ENCODE measurements at places on chromosomes 4 and X. TPM values are rescaled to one million over a fixed set of nuclear protein-coding genes. Genes with fewer than 3 reads are reported as not detected.
A peak's percentile ranks its signal among the peaks of the same experiment; 100 is the strongest.

The TMPRSS11B gene
- total RNA-seq, result not detected

The GAGE12F gene
- total RNA-seq, result not detected

The CCSER1 gene
- total RNA-seq, result 4.4 TPM

The MAGEB2 gene
- not detected for total RNA-seq

The CXCL5 gene
- 3.8 TPM for total RNA-seq

The ARR3 gene
- not detected for total RNA-seq

The ZNF157 gene
- not detected for total RNA-seq

The NDUFA1 gene
- total RNA-seq, result 74.9 TPM

DNA sequence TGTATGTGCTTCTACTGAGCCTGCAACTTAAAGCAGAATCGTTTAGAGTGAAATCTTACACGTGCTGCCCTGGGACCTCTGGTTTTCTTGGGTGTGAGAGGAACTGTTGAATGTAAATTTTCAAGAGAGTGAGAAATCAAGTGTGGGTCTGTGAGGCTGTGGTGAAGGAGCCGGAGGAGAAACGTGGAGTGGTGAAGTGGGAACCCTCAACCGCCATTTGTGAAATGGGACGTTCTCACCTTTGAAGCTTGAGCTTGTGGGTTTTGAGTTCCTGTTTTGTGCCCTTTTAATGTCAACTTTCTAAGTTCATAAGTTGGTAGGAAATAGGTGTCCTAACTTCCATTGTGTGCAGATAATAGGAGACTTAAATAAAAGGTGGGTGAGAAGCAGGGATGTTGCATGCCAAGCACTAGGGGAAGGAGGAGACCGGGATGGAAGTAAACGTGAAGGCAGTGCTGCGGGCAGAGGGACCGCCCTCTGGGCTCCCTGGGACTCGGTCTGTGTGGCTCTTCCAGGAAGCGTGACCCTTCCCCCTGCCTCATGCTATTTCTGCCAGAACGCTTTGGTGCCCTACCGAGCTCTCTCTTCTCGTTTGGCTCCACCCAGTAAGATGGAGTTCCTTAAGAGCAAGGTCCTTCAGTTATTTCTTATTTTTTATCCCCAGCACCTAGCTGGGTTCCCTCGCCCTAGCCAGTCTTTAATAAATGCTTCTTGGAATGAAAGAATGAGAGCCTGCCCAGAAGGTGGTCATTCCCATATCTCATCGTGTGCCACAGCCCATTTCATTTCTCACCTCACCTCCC lies 56.0 kb downstream of the TMEM131L start:
- no peak for DNase-seq

GRCh38 chr4:136841526-136841925 lies 690.8 kb downstream of the PCDH18 start:
- no peak for DNase-seq

DNA sequence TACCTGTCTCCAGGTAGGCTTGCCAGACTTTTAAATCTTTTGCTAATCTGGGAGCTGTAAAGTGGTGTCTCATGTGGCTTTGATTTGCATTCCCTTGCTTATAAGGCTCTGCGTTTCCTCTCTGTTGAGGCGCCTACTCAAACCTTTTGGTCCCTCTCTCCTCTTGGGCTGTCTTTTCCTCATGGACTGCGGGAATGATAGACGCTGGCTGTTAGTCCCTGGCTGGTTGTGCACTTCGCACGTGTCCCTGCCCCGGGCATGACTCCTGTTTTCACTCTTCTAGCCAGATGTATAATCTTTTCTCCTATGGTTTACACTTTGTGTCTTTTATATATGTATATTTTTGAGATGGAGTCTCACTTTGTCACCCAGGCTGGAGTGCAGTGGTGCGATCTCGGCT lies 39.7 kb downstream of the RGS12 start:
- no peak for DNase-seq

DNA sequence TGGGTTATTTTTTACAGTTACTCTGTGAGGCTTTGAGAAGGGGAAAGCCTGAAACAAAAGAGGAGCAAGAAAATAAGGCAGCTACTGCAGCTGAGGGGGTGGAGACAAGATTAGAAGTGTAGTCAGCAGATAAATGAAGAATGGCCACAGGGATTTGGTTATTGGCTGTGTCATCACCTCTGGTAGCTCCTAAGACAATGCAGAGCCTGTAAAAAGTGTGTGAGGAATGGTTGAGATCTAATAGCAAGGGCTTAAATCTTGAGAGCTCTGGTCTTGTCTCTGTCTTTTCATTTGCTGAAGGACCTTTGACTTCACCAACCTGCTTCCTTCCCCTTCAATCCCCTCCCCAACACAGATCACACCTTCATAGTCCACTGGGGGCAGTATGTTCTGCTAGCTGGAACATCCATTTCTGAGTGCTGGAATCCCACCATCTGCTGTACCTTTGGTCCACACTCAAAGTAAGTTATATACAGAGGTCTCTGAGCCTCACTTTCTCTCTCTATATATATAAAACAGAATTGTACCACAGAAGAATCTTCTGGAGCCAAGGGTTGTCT lies 213.7 kb upstream of the ZIC3 start:
- DNase-seq, result no peak

GRCh38 chr4:116020141-116020722 lies 906.8 kb upstream of the NDST4 start:
- no peak for DNase-seq

DNA sequence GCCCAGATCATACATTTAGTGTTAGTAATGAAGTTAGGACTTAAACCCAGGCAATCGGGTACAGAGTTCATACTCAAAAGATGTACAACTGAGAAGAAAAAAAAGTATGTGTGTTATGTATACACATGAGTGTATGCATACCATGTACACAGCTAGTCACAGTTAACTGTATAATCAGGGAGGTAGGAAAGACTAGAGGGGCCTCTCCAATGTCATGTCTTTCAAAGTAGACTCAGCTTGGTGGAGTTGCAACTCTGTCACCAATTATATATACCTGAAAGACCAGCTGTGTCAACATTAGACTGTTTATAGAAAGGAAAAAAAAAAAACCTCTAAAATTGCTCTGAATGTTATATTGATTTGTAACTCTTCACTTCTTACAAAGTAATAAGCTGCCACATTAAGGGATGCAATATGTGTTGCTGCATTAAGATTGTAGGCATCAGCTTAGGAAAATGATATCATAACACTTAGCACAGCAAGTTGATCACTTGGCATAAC lies 167.5 kb downstream of the DCTD start:
- DNase-seq, result no peak

DNA sequence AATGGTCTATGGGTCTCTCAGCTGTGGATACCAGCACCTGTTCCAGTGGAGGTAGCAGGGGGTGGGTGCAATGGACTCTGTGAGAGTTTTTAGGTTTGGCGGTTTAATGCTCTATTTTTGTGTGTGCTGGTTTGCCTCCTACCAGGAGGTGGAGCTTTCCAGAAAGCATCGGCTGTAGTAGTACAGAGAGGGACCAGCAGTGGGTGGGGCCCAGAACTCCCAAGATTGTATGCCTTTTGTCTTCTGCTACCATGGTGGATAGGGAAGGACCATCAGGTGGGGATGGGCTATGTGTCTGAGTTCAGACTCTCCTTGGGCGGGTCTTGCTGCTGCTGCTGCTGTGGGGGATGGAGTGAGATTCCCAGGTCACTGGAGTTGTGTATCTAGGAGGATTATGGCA lies 557.2 kb upstream of the GRID2 start:
- DNase-seq, result no peak

DNA sequence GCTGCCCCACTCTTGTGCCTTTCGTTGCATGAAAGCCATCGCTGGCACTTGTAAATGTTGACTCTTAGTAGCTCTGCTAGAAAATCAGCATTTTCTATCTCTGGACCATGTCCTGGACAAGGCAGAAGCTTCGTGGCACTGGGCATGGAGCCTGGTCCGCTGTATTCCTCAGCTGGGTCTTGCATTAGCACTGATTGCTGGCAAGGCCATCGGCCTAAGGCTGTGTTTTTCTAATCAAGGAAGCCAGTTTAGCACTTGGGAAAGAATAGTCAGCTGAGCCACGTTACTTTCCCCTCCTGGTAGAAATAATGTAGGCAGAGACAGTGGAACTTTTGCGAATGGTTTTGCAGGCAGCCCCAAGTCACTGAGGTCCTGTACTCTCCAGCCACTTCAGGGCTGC lies 180.2 kb upstream of the EOLA2 start:
- no peak for DNase-seq

- DNase-seq, result no peak
Observed at GRCh38 chr4:74042681-74043080, 4.2 kb upstream of the CXCL3 start.

GRCh38 chrX:11750046-11750445 lies 8.0 kb upstream of the MSL3 start:
- DNase-seq, result no peak

- no peak for DNase-seq
Observed at GRCh38 chr4:52983563-52984303, 121.6 kb downstream of the RASL11B start.

GRCh38 chr4:124711471-124712371 lies 811 bp downstream of the ANKRD50 start:
- DNase-seq, result no peak

DNA sequence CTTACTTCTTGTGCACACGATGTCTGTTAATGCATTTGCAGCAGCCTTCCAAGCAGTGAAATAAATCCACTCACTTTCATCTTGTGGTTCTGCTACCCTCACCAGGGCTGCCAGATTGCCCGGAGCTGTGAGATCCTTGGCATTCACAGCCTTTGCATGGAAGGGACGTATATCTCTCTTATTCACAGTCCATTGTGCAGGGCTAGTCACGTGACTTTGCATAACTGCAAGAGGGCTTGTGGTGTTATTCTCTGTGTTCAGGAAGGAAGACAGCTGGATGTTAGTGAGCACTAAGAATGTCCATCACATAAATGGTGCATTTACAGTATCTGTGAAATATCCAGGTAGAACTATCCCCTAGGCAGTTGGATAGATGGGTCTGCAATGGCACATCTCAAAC lies 96.5 kb upstream of the BEND4 start:
- DNase-seq, result no peak

DNA sequence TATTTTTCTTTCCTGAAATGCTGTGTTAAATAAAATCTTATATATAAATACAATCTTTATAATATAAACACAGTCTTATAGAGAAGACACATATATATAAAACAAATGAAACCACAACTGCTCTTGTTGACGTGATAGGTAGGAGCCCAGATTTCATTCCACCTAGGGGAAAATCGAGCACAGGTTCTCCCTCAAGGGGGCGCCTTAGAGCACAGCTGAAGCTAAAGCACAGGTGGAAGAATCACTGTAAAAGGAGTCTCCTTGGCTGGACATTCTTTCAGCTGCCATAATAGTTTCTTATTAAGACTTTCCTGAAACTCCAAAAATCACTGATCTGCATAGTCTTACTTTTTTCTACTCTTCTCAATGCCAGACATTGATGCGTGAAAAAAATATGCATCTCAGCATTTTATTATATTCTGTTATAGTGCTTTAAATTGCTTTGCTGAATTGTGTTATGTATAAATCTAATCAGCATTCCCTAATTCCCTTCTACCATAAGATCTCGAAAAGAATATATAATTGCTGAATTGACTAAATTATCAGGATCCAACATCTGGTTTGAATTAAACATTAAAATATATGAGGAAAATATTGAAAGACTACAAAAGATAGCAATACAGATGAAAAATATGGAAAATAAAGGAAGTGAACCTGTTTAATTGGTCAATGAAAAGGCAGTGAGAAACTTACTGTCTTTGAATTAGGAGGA lies 25.5 kb upstream of the RXFP1 start:
- DNase-seq, result peak; percentile 46

GRCh38 chr4:169902658-169903345 lies 123.4 kb downstream of the MFAP3L start:
- no peak for DNase-seq

GRCh38 chr4:20520901-20521300 lies 179.4 kb upstream of the PACRGL start:
- DNase-seq, result no peak

DNA sequence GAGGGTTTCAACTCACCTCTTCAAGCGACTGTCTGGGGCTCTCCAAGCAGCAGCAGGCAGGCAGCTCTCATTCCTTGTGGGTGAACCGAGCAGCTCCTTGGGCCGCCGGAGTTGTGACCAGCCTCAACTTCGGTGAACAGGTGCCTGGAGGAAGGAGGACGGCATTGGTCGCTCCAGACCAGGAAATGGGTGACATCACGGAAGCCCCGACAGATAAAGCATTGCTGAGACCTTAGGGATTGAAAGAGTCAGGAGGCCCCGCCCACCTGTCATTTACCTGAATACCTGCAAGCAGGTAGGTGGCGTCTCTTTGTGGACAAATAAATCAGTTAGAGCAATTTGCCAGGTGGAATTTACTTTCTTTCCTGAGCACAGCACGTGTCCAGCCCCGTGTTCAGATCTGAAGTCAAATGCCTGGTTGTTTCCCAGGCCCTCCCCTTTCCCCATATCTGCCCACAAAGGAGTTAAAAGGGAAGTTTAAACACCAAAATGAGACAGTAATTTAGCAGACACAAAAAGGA lies at the start of gene LNX1:
TSS of gene LNX1 (minus strand) at position 115 of the 521 bp plus-strand sequence. CDS start 17,484 bp downstream, outside the sequence.
- peak; percentile 33 for DNase-seq

Measured in upper lobe of left lung (tissue), 6 donors.